ENCODE measurements at places on chromosomes 12 and 14. TPM values are rescaled to one million over a fixed set of nuclear protein-coding genes. Genes with fewer than 3 reads are reported as not detected.

DNA sequence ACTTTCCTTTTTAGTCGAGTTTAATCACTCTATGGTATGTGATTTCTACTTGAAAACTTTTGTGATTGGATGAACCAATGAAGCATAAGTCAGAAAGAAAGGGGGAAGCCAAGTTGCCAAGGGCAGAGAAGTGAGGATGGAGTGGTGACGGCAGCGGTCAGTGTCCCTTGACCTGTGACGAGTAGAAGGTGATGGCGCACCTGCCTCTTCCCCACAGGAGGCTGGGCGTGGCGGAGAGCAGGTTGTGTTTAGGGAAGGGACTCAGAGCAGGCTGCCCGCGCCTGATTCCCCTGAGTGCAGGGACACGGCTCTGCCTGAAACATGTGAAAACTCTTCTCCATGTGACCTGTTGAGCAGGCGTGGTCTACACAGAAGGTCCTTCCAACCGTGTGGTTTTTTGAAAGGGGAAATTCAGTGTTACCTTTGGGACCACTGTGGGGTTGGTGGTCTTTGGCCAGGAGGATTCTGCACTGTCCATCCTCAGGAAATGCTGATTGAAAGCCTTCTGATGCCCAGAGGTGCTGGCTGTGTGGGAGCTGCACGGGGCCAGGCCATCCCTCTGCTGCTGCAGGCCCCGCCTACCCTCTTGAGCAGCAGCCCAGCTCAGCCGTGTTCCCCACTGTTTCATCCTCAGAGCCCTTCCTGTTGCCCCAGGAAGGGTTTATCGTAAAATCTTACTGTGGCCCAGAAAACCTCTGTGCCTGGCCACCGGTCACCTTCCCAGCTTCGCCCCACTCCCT, 23.5 kb upstream of the AMN start:
- H3K4me3 ChIP-seq = no peak overlapping the region
- no peak overlapping the region for H3K27ac ChIP-seq
- no peak for DNase-seq
- H3K27me3 ChIP-seq = no peaks in the 10 kb centered on the region

POTEG gene
- not detected for polyA plus RNA-seq

GRCh38 chr14:102164241-102164641, 24.5 kb downstream of the WDR20 start:
- H3K27me3 ChIP-seq = no peaks in the 10 kb centered on the region
- no peak overlapping the region for H3K27ac ChIP-seq
- no peak overlapping the region for H3K4me3 ChIP-seq
- no peaks in the 10 kb centered on the region for H3K36me3 ChIP-seq
- peaks cover 7% of the 10 kb centered on the region for H3K4me1 ChIP-seq

DNA sequence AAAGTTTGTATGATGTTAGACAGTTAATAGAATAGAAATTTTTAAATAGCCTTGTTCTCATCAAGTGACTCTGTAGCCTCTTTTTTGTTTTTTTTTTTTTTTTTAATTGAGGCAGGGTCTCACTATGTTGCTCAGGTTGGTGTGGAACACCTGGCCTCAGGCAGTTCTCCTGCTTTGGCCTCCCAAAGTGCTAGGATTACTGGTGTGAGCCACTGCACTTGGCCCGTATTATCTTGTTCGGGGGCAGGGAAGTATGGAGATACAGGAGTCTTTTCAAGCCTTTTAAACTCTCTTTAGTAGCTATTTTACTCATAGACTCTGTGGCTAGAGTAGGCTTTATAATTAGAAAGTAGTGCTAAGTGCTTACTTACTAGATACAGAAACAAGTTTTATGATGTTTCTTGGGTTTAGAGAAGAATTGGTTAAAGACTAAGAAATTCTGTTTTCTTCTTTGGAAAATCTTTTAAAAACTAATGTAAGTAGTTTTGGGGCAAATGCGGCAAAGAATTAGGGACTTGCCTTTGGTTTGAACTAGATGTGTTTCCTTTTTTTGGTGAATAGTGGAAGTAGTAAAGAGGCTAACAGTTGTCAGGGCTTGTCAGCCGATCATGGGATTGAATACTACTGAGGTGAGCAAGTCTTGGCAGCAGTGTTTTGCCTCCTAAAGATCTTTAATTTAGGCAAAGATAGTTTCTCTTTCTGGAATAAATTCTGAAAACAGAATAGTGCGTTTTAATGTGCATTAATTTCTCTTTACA, 31.3 kb downstream of the FBXO34 start:
- H3K27ac ChIP-seq = no peak overlapping the region
- no peak overlapping the region for H3K4me3 ChIP-seq
- DNase-seq = no peak
- peaks cover 58% of the 10 kb centered on the region for H3K4me1 ChIP-seq
- no peaks in the 10 kb centered on the region for H3K27me3 ChIP-seq

CLEC2A gene
- not detected for polyA plus RNA-seq

All from spleen (tissue), 13 donors.